ENCODE measurements at places on chromosomes 3 and 15.

GRCh38 chr15:94230883-94231722, at the start of gene MCTP2:
MCTP2 (plus strand) TSS chr15:94231561; CDS start chr15:94298266, 66,705 bp downstream.
- DNase-seq = peak; percentile 91

GRCh38 chr15:60155661-60156060, 151.6 kb downstream of the FOXB1 start:
- DNase-seq = peak; percentile 13

GRCh38 chr3:14092464-14092863, 32.2 kb downstream of the CHCHD4 start:
- no peak for DNase-seq

- no peak for DNase-seq
Observed at GRCh38 chr3:10976770-10977169, 15.8 kb upstream of the SLC6A1 start.

GRCh38 chr3:63029326-63029725, 154.1 kb upstream of the CADPS start:
- DNase-seq = no peak

GRCh38 chr15:63335543-63336240, 46.0 kb downstream of the CA12 start:
- no peak for DNase-seq

DNA sequence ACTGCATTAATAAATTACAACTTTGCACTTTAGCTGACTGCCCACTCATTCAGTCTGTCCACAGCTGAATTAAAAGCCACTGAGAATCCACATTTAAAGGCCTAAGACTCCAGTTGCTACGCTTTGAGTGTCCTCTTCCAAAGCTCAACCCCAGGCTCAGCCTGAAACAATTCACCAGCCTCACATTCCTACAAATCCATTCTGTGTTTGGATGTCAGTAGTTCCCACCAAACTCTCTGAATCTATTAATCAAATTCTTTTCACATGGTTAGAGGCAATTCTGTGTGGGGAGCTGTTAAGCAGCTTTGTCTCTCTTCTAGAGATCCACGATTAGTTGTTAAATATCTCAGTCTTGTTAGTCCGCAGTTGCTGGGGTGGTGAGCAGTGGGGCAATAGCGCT, 116.8 kb upstream of the UBE2E2 start:
- no peak for DNase-seq

- no peak for DNase-seq
Observed at GRCh38 chr3:149902498-149903139, 68.1 kb downstream of the PFN2 start.

GRCh38 chr3:143526011-143526545, 322.2 kb downstream of the SLC9A9 start:
- DNase-seq = no peak
